AG09309 (cell line): ENCODE measurements at places on chromosomes 1 and 21.

- no peak for DNase-seq
Measured at GRCh38 chr1:191804311-191804710, 354.0 kb upstream of the RGS18 start.

- no peak for DNase-seq
Measured at GRCh38 chr21:36994501-36995158, 11.9 kb upstream of the RIPPLY3 start.

GRCh38 chr1:201624741-201625225 is 85.9 kb downstream of the NAV1 start:
- DNase-seq = no peak

DNA sequence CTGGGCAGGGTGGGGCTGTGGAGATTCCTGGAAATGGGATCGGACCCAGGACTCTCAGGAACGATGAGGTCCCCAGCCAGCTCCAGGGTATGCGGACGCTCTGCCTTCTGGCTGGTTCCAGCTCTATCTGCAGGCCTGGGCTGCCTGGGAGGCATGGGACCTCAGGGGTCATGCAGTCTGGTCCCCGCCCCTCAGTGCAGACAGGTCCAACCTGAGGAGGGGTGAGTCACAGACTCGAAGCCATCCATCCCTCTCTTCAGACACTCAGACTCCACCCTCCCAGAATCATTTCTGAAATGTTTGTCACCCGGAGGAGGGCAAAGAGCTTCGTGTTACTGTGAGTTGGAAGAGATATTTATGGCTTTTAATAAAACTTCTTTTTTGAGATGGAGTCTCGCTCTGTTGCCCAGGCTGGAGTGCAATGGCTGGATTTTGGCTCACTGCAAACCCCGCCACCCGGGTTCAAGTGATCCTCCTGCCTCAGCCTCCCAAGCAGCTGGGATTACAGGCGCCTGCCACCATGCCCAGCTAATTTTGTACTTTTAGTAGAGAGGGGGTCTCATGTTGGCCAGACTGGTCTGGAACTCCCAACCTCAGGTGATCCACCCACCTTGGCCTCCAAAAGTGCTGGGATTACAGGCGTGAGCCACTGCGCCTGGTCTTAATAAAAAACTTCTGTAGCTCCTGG is 5.9 kb upstream of the MYOM3 start:
- DNase-seq = no peak

DNA sequence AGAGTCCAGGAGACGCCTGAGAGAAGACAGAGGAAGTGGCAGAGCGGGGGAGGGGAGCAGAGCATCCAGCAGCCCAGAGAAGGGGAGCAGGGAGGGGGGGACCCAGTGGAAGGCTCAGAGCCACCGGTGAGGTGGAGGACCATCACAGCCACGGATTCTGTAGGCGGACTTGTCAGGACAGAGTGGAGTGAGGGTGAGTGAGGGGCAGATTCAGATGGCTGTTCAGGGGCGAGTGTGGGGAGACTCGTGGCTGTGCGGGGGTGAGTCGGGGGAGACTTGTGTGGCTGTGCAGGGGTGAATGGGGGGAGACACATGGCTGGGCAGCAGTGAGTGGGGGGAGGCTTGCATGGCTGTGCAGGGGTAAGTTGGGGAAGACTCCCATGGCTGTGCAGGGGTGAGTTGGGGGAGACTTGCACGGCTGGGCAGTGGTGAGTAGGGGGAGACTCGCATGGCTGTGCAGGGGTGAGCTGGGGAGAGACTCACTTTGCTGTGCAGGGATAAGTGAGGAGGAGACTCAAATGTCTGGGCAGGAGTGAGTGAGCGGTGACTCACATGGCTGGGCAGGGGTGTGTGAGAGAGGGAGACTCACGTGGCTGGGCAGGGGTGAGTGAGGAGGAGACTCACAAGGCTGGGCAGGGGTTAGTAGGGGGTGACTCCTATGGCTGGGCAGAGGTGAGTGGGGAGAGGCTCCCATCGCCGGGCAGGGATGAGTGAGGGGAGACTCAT is 56.8 kb upstream of the ABCG1 start:
- no peak for DNase-seq

- DNase-seq = no peak
Measured at GRCh38 chr1:223709598-223709997, 2.7 kb upstream of the CAPN2 start.

- DNase-seq = no peak
Measured at GRCh38 chr1:237702161-237702560, 188.6 kb downstream of the ZP4 start.

DNA sequence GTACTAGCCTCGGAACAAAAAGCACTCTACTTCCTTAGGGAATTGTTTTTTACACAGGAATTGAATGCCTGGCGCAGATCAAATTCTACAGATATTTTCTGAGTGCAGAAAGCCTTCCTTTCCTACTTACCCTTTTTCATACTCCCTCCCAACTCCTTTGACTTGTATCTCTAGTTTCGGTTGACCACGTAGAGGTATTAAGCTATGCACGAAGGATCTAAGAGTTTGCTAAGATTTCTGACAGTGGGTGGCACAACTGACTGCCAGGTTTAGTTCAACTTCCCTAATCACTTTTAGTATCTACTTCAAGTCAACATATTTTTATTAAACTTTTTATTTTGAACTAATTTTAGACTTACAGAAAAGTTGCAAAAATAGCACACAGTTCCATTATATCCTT is 5.0 kb downstream of the TOR1AIP2 start:
- DNase-seq = no peak

- DNase-seq = no peak
Measured at GRCh38 chr1:152000964-152001630, 7.4 kb upstream of the S100A10 start.

DNA sequence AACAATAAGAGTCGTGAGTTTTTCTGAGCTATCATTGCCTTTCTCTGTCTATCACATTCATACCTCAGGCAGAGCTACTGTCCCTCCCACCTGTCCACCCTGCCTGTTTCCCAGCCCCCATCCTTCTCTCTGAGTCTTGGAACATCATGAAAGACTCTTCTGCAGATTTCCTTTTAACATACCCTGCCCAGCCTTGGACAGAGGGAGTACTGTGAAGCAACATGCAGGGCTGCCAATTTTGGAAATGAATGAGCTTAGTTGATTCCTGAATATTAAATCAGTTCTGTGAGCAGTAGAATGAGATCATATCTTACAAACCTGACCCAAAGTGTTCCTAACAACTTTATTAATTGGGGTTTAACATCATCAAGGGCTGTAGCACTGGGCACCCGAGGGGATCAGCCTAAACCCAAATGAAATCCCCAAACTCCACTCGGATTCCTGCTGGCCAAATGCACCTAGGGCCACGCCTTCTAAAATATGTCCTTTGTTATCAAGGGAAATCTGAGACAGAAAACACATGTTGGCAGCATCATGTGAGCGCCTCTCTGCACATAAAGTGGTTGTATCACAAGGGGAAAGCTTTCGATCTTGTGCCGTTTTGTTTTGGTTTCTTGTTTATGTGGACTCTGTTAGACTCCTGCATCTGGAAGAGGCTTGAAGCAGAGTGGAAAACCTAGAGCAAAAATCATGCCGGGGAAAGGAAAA is 357.6 kb downstream of the KIF26B start:
- DNase-seq = no peak

DNA sequence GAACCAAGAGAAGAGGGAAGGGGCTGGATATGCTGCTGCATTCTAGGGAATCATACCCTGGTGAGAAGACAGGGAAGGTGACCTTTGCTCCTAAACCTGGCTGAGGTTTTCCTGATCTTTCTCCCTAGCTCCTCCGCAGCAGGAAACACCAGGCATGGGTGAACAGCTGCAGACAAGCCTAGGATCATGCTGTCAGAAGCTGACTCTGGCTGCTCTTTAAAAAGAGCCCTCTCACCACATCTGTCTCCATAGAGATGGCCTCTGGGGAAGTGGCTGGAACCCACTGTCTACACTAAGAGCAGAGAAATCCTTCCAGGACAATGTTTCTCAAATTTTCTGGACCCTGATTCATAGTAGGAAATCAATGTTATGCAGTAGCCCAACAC is 57.6 kb downstream of the CD34 start:
- DNase-seq = no peak

GRCh38 chr1:6560267-6560666 is 5.2 kb downstream of the TAS1R1 start:
- DNase-seq = no peak

DNA sequence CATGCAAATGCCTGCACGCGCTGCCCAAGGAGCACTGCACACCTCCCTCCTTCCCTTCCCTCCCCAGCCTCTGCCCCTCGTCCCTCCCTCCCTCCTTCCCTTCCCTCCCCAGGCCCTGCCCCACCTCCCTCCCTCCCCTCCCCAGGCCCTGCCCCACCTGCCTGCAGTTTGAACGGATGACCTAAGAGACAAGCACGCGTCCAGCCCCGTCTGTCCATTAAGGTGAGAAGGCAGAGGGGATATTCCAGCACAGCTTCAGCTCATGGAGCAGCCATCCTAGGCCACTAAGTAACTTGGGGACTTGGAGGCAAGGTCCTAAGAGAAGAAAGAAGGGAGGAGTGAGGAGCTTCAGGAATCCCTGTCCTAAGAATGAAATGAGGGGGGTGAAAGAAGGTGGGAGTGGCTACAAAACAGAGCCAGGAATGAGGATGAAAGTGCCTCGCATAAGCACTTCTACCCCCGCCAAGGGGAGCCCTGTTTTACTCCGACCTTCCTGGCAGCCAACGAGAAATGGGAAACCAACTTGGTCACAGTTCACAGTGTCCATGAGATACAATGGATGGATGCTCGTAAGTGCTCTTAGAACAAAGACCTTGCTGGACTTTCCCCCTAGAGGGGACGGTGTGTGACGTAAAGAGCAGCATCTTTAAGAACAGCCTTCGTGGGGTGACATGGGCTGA is 21.3 kb upstream of the EFHD2 start:
- DNase-seq = no peak
